Activated T-helper 17 cell treated with anti-CD3 and anti-CD28 coated beads, Interleukin-2, amount 50 U/mL, for 72 hours (primary cell): ENCODE measurements at places on chromosomes 2 and 18.

DNA sequence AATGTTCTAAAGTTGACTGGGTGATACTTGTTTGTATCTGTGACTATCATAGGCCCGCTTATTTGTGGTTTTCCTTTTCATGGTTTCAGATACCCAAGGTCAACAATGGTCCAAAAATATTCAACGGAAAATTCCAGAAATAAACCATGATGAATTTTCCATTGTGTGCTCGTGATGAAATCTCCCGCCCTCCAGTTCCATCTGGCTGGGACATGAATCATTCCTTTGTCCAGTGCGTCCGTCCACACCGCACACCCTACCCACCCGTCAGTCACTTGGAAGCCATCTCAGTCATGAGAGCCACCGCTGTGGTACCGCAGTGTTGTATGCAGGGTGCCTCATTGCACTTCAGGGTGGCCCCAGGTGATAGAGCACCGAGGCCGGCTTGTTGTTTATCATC lies 268.2 kb upstream of the PXDN start:
- no peak for ATAC-seq

GRCh38 chr2:100818606-100819369 lies 1.2 kb upstream of the NPAS2 start:
- peak; percentile 51 for ATAC-seq

GRCh38 chr2:143420313-143420712 lies 291.1 kb downstream of the ARHGAP15 start:
- ATAC-seq = peak; percentile 83

DNA sequence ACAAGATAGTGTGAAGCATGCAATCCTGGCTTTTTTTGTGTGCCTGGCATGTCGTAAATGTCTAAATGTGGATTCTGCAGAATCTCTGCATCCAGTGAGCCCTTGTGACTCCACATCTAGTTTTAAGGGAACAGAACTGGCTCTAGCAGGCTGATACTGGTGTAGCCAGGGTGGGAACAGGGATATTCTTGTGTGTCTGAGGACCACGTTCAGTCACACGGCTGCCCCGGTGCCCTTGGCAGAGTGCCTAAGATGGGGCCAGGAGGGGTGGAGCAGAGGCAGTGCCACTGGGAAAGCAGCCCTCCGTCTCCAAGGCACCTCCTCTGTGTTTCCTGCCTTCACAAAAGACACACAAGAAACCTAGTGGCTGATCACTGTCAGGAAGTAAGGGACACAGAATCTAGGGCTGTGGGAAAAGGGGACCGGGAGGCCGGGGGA lies 91.5 kb upstream of the PARD3B start:
- ATAC-seq = no peak

DNA sequence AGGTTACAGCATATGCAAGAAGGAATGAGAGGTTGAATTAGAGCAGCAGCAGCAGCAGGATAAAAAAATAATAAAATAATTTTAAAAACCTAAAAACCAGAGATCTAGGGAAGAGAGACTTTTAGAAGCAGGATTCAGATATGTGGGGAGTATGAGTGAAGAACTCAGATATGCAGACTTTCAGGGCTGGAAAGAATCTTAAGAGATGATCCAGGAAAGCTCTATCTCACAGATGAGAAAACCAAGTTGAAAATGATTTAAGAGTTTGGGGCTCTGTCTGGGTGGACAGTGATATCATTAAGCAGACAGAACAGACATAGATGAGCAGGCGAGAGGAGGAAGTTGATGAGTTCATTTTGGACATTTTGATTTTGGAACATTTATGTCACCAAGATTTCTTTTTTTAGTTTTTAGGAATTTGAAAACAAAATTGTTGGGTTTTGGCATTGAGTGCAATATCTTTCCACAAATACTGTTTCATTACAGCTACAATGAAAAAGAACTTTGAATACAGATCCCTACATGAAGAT lies 31.8 kb downstream of the BCL2 start:
- ATAC-seq = peak; percentile 18

GRCh38 chr18:39238981-39239660 lies 1673.5 kb upstream of the CELF4 start:
- ATAC-seq = no peak
